A172 (cell line): ENCODE measurements at places on chromosomes 12 and 14.

DNA sequence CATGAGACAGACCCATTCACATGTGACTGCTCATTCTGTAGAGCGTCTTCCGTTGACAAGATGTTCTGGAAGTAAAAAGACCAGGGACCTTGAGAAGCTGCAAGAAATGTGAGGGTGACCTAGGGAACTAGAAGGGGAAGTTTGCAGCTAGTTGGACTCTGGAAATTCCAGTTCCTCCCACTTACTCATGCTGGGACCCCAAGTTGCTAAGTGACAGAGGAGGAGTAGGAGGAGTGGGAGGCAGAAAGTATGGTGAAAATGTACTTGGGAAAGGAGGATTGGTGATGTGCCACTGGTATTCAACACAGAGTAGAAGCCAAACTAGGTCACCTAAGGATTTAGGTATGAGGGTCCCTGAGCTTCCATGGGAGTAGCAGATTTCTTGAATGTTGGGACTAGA lies 132.4 kb downstream of the KCNA5 start:
- DNase-seq: no peak

- no peak for DNase-seq
Observed at GRCh38 chr12:24679126-24679525, 269.8 kb downstream of the BCAT1 start.

- no peak for DNase-seq
Observed at GRCh38 chr12:131135786-131136538, 182.3 kb downstream of the ADGRD1 start.

DNA sequence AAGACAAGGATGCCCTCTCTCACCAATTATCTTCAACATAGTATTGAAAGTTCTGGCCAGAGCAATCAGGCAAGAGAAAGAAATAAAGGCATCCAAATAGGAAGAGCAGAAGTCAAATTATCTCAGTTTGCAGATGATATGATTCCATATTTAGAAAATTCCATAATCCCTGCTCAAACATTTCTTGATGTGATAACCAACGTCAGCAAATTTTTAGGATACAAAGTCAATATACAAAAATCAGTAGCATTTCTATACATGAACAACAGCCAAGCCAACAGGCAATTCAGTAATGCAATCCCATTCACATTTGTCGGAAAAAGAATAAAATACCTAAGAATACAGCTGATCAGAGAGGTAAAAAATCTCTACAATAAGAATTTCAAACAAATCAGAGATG lies 969.7 kb upstream of the USP15 start:
- no peak for DNase-seq

DNA sequence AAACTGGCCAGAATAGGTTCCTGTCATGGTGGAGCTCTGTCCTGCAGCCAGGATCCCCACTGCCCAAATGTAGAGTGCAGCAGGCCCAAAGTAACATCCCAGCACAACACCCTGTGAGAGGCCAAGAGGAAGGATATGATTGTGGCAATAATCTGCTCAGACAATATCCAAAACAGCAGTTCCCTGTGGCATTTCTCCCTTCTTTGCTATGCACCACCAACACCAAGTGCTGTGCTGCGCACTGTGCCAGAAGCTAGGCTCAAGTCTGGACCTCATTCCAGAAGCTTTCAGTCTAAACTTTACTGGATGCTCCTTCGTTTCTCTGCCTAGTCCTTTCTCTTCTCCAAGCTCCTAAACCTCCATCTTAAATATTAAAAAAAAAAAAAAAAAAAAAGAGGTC lies 33.4 kb downstream of the SLC11A2 start:
- no peak for DNase-seq

GRCh38 chr14:87122166-87122565 lies 870.8 kb downstream of the GALC start:
- DNase-seq: no peak

DNA sequence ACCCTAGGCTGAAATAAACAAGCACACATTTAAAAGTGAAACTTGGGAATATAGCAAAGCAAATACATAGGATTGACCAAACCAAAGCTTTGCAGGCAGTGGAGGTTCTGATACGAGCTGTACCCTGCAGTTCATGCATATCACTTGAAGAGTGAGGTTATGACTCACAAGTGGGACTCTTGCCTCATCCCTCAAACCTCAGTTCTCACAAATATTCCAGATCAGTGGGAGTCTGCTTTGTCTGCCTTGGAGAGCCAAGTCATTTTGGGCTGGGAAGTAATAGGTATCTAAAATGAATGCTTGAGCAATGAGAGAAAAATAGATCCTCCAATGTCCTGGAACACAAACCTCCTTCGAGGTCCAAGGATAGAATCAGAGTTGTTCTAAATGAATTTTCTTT lies 116.4 kb downstream of the LRIG3 start:
- DNase-seq: peak; percentile 65

- DNase-seq: no peak
Observed at GRCh38 chr14:40476005-40476404, 1043.8 kb upstream of the FBXO33 start.

DNA sequence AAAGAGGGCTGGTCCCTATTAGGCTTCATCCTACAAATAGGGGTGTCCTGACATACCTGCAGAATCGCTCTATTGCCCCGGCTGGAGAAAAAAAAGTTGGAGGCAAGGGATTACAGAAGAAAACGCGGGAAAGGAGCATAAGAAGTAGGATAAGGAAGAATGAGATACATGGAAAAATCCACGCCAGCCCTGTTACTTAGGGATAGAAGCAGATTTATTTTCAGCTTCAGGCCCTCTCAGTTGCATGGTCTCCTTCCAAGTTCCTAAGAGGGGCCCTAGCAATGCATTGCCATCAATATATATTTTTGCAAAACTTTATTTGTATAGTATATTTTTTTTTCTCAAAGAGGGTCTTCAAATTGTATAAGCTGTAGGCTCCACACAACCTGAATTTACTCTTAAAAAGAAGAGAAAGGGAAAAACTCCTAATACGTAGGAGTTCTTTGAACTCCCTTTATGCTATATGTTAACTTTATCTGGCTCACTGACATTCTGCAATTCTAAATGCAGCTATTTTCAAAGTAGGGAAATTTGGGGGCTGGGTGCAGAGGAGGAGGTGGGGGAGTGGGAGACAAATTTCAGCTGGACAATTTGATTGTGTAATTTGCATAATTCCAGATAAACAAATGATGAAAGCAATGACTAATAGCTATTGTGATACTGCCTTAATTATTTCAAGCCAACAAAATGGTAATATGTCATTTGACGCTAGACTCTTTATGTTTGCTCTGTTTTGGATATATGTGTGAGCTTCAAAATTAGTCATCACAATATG lies 137.7 kb upstream of the TRHDE start:
- no peak for DNase-seq

- no peak for DNase-seq
Observed at GRCh38 chr12:108587826-108588225, 10.1 kb downstream of the TMEM119 start.

GRCh38 chr12:851913-852312 lies 97.6 kb downstream of the RAD52 start:
- DNase-seq: peak; percentile 13

- no peak for DNase-seq
Observed at GRCh38 chr14:52313462-52313861, 650 bp upstream of the PTGER2 start.

- no peak for DNase-seq
Observed at GRCh38 chr14:27228053-27228452, 630.2 kb upstream of the NOVA1 start.

DNA sequence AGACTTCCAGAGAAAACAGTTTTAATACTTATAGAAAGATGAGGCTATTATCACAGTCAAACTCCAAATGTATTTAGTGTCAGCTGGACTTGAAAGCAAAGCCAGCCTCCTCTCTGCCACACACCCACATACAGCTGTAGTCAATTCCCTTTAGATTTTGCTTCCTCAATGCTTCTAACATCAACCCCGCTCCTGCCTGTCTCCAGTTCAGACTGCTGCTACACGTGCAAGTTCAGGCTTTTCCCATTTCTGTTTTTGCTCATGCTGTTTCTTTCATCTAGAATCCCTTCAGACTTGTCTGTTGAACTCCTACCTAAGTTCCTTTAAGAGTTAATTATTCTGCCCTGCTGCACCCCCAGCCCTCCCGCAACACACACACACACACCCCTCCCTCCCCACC lies 380.0 kb downstream of the KCNH5 start:
- DNase-seq: no peak

DNA sequence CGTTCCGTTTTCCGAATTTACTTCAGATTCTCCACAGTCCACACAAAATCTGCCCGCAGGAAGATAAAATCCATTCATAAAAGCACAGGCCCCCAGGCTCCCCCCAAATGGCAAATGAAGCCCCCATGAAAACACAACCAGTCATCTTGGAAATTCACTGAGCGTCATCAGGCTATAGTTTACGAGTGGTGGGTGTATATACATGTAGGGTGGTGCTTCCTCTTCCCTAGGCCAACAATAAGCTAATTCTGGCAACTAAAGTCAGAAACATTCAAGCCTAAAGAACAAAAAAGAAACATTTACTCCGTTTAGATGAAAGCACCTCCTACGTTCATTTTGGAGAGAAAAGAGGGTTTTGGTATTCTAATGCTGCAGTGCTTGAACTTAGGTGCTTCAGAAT lies 5.8 kb downstream of the GPR68 start:
- DNase-seq: no peak

DNA sequence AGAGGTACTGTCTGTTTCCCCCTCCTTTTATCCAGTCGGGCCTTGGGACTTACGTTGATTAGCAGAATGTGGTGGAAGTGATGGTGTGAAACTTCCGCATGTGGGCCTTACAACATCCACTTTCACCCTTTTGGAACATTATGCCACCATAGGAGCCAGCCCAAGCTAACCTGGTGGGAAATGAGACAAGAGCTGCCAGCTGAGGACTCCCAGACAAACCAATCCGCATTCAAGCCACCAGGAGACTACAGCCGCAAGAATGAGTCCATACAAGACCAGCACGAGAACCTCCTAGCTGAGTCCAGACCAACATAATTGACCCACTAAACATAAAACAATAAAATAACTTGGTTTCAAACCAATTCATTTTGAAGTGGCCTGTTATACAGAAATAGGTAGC lies 9.1 kb upstream of the PTGER2 start:
- DNase-seq: no peak

GRCh38 chr12:112713471-112713870 lies 78.1 kb upstream of the RPH3A start:
- DNase-seq: no peak

DNA sequence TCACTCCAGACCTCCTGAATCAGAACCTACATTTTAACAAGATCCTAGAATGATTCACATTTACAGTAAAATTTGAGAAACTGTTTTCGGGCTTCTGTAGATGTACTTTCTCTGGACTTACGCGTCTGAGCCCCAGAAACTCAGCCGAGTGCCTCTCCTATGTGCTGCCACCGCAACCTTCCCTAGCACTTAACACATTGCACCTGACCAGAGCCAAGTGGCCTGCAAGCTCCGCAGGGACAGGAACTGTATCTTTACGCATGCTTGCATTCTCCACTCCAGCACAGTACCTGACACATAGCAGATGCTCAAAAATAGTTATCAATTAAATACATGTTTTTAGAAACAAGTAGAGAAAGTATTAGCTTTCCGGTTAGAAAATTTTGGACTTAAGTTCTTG lies 1.2 kb downstream of the SMCO2 start:
- DNase-seq: no peak

DNA sequence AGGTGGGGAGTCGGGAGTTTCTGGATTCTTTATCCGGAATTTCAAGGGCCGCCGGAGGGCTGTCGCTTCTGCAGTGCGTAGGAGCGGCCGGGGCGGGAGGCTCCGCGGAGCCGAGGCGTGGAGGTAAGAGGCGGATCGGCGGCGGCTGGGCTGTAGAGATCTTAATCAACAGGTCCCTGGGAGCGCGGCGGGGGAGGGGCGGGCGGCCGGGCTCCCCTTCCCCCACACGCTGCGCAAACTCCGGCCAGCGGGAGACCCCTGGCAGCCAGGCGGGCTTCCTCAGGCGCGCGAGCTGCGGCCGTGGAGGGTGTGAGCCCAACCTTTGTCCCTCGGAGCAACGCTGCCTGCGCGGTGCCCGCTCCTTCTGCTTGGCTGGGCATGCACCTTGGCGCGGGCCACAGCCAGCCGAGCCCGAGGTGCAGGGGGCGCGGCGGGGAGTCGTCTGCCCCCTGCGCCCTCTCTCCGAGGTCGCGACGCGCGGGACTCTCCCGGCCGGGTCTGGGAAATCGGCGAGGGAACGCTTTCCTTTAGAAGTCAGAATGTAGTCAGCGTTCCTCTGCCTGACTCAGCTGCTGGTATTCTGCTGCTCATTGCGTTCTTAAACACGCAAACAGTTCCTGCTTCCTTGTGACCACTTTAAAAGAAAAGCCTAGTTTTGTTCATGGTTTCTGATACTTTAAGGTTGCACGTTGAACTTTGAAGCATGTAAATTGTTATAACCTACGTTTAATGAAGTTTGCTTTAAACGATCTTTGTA lies at the start of gene PALS1:
TSS of gene PALS1 (plus strand) at position 25 of the 757 bp plus-strand sequence. CDS start 37,736 bp downstream, outside the sequence.
- DNase-seq: peak; percentile 62

DNA sequence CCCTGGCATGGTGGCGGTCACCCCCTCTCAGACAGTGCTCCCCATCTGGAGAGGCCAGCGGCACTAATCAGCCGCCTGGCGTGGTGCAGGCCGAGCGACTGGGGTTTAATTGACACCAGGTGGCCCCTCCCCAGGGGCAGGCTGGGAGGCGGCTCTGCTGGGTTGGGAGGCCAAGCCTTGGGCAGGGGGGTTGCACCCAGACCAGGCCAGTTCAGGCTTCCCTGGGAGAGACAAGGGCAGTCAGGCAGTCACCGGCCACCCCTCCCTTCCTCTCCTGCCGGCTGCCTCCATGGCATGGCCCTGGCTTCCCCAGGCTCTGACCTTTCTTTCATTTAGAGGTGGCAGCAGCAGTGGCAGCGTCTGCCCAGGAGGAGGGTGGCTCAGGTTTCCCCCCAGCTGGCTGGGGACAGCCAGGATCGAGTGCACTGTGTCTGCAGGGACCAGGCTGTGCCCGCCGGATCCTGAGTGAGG lies 78.1 kb upstream of the NOS1 start:
- no peak for DNase-seq

DNA sequence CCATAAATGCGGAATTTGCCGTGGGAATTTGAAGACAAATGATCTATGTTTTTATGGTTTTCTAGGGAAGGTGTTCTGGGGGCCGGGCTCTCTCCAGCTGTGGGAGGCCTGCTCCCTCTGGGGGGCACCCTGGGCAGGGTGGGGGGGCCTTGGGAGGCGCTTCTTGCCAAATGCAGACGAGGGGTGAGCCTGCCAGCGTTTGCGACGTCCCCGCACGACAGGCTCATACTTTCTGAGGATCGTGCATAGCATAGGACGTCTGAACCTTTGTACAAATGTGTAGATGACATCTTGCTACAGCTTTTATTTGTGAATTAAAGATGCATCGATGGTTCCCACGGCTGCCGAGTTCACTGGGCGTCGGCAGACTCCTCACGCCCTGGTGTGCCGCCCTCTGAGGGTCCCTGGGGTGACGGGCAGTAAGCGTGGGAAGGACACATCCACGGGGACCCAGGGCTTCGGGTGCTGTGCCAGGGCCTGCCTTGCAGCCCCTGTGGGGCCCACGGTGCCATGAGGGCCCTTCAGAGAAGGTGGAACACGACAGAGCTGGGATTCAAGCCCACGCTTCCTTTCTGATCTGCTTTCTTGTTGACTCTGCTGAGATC lies 42.3 kb downstream of the KIF26A start:
- no peak for DNase-seq

- peak; percentile 18 for DNase-seq
Observed at GRCh38 chr12:94621662-94622359, 28.5 kb downstream of the TMCC3 start.

- DNase-seq: no peak
Observed at GRCh38 chr14:106665814-106666213, 1139.4 kb downstream of the TMEM121 start.

GRCh38 chr12:25455696-25456095 lies 97.4 kb downstream of the LMNTD1 start:
- DNase-seq: no peak
